Ascending aorta (tissue), 2 donors: ENCODE measurements at places on chromosomes 4 and X.

- no peak for DNase-seq
These were observed 6.1 kb upstream of the RNF175 start for GRCh38 chr4:153765894-153766293.

GRCh38 chr4:42642101-42642797 lies 14.7 kb downstream of the ATP8A1 start:
- no peak for DNase-seq

DNA sequence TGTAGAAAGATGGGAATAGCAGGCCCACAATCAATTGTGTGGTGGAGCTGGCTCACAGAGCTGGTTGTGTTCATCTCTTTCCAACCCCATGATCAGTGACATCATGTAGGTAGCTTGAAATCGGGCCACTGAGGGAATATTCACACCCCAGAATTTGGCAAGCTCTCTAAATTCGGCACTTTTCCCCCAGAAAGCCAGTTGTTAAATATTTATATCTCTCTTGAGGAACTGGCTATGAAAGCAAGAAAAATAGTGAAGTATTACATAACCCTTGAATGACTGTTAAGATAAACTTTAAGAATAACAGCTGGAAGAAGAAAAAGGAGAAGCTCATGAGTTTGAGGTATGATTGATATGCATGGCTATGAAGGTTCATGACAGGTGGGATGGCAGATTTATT lies 38.9 kb downstream of the GPRIN3 start:
- no peak for DNase-seq

GRCh38 chr4:58275856-58276255 lies 1165.7 kb upstream of the IGFBP7 start:
- no peak for DNase-seq

DNA sequence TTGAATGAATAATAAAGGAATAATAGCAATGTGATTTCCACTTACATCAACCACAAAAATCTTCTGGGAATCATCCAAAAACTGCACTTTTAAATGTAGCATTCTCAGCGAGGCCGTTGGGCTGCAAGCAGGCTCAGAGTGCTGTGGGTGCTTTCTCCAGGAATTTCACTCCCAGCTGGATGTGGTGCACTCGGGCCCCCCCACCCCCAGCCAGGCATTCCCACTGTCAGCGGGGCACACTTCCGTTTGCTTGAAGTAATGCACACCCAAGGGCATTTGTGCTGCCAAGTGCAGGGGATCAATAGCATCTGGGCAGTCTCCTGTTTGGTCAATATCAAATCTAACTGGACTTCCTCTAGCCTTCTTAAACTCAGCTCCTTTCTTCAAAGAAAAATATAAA lies at the start of gene FRMD7:
FRMD7 (minus strand) TSS at position 278 of the 400 bp plus-strand sequence; CDS start at position 102, 176 bp downstream.
- DNase-seq, result no peak

DNA sequence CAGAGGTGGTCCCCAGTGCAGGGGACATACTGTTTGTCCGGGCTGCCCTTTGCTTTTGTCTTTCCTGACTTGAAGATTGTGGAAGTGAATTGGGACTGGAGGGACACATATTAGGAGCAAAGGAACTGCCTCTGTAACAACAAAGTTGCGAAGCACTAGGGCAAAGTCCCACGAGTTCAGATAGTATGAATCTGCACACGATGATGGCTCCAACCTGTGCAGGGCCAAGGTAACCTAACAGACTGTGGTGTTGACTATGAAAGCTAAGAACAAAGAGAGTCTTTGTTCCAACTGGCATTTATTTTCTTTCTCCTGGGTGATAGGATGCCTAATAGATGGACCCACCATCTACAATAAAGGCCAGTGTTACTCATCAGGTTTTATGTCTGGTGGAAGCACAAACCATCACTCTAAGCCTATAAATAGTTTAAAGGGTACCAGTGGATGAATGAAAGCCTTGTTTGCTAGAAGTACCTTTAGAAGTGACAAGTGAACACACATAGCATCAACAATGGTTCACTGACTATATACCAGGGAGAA lies 71.8 kb downstream of the TMA16 start:
- DNase-seq, result no peak

- no peak for DNase-seq
These were observed 49.9 kb upstream of the MTMR1 start for GRCh38 chrX:150643271-150643670.

- DNase-seq, result no peak
These were observed 233.8 kb downstream of the FSTL5 start for GRCh38 chr4:161929956-161930355.

DNA sequence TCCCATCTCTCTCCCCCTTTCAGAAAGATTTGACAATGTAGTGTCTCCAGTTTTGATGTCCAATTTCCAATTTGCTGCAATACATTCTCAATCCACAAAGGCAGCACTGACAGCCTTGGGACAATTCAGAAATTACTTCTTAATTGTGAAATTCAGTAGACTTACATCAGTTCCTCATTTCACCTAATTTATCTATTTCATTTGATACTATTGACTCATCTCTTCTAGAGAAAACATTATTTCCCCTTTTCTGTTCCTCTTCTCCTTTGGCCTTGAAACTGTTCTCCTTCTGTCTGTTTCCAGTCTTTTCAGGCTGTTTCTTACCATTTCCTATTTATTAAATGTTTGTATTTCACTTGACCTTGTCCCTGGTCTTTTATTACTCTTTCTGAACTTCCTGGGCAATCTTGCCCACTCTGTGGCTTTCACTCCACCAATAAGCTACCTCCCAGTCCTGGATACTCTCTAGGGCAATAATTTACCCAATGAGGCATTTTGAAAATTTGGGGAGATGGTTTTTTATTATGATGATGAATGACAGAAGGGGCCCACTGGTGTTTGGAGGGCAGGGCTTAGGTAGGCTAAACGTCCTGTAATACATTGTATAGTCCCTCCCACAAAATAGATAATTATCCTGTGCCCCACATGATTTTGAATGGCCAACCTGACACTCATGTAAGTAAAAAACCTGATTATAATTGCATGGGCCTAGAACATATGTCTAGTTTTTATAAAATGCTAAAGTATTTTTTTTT lies 498.0 kb upstream of the BOD1L1 start:
- DNase-seq, result no peak

GRCh38 chr4:122249357-122249756 lies 97.2 kb downstream of the BLTP1 start:
- no peak for DNase-seq

- peak; percentile 72 for DNase-seq
These were observed 34.3 kb downstream of the NALF2 start for GRCh38 chrX:69538321-69538876.

DNA sequence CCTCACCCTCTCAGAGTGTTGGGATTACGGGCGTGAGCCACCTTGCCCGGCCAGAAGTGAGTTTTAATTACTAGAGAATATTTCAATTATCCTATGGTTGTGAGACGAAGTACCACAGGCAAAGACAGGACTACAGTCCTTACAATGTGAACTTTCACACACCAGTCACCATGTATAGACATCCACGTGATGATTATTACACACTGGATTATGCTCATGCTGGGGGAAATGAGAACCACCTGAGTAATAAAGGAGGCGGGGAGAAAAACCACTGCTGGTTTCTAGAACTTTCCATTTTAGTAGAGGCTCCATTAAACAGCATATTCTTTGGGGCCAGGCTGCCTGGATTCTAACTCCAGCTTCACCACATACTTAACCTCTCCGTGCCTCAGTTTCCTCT lies 42.5 kb upstream of the TLR2 start:
- no peak for DNase-seq

GRCh38 chr4:41258783-41259182 lies 2.1 kb downstream of the UCHL1 start:
- no peak for DNase-seq

- DNase-seq, result no peak
These were observed 18.7 kb upstream of the DDIT4L start for GRCh38 chr4:100208964-100209363.

DNA sequence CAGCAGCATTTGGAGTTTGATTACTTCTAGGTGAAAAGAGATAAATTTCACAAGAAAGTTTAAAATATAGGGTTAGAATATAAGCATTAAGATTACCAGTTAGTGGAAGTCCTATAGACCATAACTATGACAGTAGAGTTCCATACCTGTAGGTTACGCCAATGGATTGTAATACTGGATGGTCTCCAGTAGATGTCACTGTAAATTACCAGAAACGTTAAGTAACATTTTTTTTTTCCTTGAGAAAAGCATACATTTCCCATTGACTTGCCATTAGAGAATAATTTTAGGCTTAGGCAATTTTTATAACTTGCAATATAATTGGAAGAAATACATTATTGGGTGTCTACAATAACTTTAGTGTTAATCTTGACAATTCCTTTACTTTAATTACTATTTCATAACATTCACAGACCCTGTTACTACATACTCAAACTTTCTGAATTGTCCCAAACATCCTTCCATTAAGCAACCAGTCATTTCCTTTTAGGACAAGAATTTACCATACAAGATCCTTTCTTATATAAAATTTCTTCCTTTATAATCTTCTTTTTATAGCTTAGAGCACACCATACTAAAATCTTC lies 304.1 kb upstream of the TECRL start:
- DNase-seq, result no peak
